ENCODE measurements at places on chromosomes 7 and 10.
A peak's percentile ranks its signal among the peaks of the same experiment; 100 is the strongest.

DNA sequence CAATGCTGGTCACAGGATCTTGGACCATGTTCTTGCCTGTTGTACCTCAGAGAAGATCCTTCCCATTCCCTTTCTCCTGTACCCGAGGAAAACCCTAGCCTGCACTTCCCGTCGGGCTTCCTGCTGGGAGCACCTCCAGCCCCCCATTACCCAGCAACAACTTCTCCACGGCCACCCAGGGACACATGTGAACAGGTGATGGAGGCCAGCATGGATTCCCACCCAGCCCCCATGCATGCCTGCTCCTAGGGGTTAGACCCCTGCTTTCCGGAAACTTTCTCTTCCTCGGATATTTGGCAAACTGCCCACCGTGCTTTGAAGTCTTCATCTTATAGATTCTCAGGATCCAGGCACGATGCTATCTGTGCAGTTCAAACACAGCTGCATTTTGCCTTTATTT, 67.3 kb downstream of the CALML3 start:
- no peak for DNase-seq

- no peak for DNase-seq
Measured at GRCh38 chr10:34423673-34424625, 391.1 kb downstream of the PARD3 start.

DNA sequence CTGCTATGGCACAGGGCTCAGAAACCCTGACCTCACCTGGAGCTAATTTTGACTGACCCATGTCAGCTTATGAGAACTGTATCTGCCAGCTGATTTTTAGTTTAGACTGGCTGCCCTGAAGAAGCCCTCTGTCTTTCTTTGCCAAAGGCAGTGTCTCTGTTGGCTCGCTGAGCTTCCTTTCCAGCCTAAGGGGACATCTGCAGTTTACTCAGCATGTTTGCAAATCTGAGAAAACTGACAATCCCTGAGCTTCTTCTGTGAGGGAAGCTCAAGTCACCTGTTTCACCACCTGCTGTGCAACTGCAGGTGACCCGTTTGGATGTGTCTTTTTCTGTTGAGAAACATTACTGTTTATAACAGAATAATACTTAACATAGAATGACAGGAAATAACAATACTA, 46.0 kb downstream of the PRKAR2B start:
- no peak for DNase-seq

DNA sequence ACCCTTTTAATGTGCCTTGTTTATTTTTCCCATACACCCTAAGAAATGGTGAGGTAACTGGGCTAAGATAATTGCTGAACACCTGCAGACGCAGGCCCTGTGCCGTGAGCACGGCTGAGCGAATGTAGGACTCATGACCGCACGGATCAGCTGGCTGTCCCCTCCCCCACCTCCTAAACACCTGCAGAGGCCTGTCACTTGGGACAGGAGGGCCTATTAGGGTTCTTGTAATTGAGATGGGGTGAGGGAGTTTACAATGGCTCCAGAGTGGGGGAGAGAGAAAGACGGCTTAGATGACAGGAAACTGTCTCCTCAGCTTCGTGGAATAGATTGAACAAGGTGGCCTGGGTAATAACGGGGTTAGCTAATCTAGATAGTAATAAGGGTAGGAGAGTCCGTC, 291.7 kb upstream of the HABP2 start:
- DNase-seq, result no peak

GRCh38 chr10:129759214-129760002, 204.7 kb downstream of the EBF3 start:
- no peak for DNase-seq

DNA sequence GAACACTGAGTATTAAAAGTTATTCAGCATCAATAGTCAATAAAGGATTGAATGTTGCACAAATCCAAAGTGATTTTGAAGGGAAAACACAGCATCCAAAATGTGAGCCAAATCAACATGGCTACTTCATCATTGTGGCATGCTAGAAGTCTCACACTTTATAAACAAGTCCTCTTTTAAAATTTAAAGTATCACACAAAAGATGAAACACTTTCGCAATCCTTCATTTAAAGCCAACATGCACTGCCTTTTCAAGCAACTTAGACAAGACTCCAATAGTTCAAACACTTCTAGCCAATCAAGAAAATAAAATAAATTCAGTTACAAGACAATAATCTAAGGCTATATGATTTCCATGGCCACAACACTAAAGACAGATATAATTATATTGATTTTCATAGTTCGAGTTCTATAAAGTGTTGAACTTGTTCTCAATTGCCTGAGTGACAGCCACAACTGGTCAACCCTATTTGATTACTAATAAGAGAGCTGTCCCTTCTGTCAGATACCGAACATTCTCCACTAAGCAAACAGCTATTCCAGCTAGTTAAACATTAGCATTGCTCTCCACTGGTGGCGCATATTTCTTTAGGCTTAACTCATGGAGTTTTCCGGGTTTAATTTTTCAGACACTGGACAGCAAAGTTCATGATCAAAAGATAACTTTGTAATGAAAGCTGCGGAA, 8.3 kb downstream of the EBF3 start:
- DNase-seq, result no peak

- DNase-seq, result no peak
Measured at GRCh38 chr10:128629111-128630096, 503.2 kb upstream of the MKI67 start.

GRCh38 chr7:5282543-5283316, at the start of gene SLC29A4:
Gene SLC29A4, plus strand, starts transcription at chr7:5282943. Its CDS starts 4,874 bp downstream, at chr7:5287817.
- DNase-seq, result peak; percentile 34

DNA sequence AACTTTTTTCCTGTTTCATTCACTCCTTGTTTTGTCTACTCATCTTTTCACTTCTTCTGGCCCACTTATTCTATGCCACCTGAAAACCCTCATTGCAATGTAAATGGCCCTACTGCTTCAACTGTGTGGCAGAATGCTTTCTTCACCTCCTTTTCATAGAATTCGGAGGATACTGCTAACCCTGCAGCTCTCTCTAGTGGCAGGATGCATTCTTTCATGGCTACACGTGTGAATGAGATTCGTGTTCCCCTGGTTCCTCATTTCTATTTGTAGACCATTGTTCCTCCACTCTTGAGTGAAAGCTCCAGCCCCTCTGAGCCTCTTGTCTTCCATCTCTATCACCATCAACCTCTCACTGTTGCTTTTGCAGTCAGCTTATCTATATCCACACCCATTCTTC, 20.9 kb upstream of the CYP26C1 start:
- no peak for DNase-seq

DNA sequence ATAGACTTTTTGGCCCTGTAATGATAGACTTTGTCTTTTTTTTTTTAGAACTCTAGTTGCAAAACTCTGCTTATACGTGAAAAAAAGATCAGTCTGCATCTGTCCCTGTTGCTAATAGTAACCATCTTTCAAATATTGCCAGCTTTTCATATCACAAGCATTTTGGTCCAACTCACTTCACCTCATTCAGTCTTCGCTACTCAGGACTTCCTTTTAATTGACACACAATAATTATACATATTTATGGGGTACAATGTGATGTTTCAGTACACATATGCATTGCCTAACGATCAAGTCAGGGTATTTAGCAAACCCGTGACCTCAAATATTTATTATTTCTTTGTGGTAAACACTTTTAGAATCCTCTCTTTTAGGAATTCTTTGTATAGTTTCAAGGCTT, 867.0 kb upstream of the C7orf33 start:
- no peak for DNase-seq

GRCh38 chr10:3986493-3987142, 201.6 kb upstream of the KLF6 start:
- no peak for DNase-seq

DNA sequence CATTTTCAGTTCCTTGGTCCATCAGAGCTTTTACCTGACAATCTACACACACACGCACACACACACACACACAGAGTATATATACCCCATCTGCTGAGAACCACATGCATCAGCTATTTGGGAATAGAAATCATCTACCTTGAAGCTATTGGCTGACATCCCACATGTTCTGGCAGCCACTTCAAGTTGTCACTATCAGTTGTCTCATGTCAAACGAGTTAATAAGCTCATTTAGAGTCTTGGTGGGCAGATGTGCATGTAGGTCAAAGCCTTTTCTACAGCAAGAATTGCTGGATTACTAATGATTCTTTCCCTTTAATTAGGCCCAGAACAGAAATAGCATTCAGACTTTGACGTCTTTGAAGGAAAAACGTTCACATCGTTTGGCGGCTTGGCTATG, 36.8 kb downstream of the COL28A1 start:
- DNase-seq, result no peak

- no peak for DNase-seq
Measured at GRCh38 chr10:132524443-132525285, 12.9 kb upstream of the INPP5A start.

DNA sequence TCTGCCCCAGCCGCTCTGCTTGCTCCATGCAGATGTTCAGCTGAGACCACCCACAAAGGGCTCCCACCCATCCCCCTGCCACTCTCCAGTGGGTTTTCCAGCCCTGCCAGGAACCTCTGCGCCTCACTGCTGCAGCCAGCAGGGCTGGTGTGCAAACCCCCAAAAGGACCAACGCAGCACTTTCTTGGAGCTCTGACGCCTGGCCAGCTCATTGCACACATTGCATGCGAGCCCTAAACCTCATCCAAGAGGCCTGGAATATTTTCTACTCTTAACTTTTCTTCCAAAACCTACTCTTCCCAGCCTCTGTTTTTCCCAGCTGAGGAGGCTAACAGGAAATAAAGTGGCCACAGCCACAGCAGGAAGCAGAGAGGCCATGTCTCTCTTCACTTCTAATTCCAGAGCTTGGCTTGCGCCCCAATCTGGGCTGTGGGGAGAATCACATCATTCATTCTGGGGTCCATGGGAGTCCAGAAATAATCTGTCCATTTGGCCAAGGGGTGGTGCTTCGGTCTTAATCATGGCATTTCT, 4.6 kb upstream of the FAM170B start:
- no peak for DNase-seq

DNA sequence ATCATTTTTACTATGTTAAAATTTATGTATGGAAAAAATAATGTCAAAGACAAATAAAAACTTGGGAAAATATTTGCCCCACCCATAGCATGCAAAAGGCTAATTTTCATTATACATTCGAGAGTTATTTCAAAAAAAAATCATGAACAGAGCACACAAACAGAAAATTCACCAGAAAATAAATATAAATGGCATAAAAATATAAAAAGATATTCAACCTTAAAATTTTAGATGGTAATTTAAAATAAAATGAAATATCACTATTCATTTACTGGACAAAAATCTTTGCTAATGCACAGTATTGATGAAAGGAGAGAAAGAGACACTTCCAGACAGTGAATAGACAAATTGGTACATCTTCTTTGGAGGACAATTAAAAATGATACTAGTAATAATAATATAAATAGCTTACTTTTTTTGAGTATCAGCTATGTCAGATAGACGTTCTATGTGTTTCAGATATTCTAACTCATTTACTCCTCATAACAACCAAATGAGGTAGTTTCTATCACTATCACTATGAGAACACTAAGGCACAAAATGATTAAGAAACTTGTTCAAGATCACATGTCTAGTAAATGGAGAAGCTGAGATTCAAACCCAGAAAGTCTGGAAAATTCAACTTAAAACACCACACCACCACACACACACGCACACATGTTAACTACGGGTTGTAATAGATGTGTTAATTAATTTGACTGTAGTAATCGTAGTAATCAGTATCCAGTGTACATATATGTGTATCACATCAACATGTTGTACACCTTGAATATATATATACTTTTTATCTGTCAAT, 63.0 kb downstream of the CCDC71L start:
- no peak for DNase-seq

GRCh38 chr7:112448891-112449290, 1.4 kb upstream of the IFRD1 start:
- no peak for DNase-seq

DNA sequence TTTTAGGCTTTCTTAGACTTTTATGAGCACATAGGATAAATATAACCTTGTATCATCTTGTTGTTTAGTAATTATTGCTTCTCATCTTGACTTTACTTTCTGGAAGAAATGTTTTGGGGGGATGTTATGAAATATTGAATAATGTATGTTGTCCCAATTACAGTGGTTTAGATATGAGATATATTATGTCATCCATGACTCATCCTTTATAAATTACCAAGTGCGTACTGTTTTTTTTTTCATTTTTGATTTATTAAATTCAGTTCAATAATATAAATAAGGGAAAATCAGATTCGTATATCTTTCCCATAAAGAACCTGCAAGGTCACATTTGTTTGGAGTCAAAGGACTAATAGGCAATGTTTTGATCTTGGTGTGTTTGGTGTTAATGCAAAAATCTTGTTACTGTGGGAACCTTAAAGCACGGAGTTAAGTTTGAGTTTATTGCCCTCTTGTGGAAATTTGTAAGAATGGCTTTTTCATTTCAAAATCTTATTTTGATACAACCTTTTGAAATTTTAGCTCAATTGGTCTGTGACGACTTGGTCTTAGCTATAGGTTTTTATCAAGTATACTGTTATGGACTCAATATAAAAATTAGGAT, 108.6 kb downstream of the SRI start:
- DNase-seq, result no peak

GRCh38 chr10:28620251-28620650, 57.1 kb upstream of the BAMBI start:
- DNase-seq, result no peak

GRCh38 chr10:128930515-128930914, 536.5 kb upstream of the MGMT start:
- no peak for DNase-seq

DNA sequence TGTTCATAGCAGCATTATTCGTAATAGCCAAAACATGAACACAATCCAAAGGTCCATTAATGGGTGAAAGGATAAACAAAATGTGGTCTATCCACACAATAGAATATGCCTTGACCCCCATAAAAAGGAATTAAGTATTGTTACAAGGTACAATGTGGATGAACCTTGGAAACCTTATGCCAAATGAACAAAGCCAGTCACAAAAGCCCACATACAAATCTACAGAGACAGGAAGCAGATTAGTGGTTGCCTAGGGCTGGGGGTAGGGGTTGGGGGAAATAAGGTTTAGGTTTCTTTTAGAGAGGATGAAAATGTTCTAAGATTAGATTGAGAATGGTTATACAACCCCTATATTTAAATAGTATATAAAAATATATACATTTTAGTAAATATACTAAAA, 34.8 kb downstream of the PIP4K2A start:
- no peak for DNase-seq

DNA sequence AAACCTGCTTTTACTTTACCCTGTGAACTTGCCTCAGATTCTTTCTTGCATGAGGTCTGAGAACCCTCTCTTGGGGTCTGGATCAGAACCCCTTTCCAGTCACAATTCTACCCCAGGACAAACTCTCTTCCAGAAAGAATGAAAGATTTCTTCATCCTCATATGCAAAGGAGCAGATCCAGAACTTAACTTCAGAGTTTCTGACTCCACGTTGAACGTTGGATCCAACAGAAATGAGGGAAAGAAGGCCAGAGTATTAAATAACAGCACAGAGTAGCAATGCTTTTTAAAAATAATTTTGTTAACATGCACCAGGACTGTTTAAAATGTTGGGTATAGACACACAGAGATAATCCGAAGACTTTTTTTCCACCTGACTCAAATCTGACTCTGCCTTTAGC, 632.9 kb upstream of the AUTS2 start:
- no peak for DNase-seq

Data from activated T-cell treated with anti-CD3 and anti-CD28 coated beads, Interleukin-2, amount 50 U/mL, for 1 hour (primary cell).